NCI-H1436 (cell line): ENCODE measurements at places on chromosomes 12 and 14.

DNA sequence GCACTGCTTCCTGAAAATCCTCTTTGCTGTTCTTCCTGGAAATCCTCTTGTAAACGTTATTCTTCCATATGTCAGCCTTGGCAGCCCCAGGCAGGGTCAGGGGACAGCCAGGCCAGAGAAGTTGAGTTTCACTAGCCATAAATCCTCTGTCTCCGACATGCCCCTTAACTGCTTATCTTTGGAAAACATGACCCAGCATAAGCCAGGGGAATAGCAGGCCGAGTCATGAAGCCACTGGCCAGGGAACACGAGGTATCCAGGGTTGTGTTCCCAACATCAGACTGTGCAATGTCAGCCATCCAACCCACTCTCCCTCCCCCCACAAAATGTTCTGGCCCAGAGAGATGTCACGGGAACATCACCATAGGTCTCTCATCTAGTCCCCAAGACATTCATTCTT is 453.9 kb downstream of the MED13L start:
- no peak for DNase-seq

- no peak for DNase-seq
Observed at GRCh38 chr12:127162307-127162706, 1104.7 kb upstream of the TMEM132C start.

DNA sequence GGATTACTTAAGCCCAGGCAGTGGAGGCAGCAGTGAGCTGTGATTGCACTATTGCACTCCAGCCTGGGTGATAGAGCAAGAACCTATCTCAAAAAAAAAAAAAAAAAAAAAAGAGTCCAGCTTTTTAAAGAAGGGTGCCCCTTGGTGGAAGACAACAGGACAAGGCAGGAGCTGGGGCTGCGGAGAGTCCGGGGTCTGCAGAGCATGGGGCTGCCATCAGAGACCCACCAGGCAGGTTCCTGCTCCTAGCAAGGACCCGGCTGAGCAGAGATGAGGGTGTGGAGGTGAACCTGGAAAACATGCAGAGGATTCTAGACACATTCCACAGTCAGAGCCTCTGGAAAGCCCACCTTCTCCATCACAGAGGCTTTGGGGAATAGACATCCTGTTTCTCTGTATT is 21.0 kb upstream of the CIPC start:
- DNase-seq: no peak

DNA sequence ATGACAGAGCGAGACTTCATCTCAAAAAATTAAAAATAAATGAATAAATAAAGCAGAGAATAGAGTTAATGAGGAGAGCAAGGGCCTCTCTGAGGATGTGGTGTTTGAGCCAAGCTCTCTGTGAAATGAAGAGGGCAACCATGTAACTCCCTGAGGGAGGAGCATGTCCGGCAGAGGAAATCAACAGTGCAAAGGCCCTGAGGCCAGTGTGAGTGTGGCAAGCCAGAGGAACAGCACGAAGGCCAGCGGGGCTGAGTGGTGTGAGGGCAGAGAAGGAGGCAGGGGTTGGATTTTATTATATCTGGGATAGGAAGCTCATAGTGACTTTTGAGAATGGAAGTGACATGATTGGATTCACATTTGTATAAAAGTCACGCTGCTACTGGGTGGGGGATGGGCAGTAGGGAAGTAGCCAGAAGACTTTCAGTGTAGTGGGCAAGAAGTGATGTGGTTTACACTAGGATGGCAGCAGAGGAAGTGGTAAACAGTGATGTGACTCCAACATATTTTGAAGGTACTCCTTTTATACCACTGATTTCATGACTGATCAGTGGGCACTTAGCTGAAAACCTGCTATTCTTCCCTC is 10.3 kb upstream of the LRP1-AS start:
- no peak for DNase-seq

DNA sequence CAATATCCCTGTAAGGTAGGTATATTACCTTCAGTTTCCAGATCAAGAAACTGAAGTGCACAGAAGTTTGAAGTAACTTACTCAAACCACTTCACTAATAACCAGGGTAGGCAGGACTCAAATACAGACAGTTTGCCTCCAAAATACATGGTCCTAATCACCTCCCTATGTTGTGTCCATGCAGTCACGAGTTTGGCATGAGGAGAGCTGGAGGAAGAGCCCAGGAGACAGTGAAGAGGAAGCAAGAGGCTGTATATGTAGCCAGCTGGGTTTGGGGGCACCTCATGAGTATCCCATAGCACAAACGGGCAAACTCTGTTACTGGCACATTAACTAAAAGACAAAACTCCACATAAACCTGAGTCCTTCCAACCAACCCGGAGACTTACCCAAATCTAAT is 79.2 kb downstream of the DUSP16 start:
- DNase-seq: no peak

- peak; percentile 21 for DNase-seq
Observed at GRCh38 chr12:106331599-106331998, 25.9 kb upstream of the POLR3B start.

- DNase-seq: no peak
Observed at GRCh38 chr12:95549392-95550084, 1.7 kb downstream of the USP44 start.

- peak; percentile 63 for DNase-seq
Observed at GRCh38 chr12:52903855-52904508, 894 bp downstream of the KRT8 start.

- DNase-seq: no peak
Observed at GRCh38 chr12:112285600-112286401, 96.4 kb downstream of the HECTD4 start.

DNA sequence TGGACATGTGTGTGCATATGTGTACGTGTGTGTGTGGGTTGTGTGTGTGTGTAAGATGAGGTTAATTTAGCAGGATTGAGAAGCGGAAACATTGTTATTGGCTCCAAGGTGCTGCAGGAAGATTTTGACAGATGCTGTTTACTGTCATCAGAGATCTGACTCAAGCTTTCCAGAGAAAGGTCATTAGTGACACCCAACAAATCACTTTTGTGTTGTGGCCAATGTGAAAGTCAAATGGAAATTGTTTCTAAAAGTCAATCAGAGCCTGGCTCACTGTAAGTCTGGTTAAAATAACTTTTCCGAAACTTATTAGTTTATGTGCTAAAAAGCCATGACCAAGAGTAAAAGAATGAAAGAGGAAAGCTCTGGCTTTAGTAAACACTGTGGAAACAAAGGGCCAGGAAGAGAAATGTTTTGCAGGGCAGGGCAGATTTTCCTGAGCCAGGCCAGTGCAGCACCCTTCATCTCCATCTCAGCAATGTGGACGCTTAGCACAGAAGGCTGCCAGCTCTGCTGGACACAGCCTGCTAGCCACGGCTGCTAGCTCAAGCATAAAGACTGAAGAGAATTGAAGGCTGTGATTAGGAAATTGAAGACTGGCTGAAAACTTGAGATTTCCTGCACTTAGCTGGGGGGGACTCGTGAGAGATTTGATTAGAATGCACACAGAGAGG is 235.8 kb downstream of the NEDD1 start:
- DNase-seq: no peak

DNA sequence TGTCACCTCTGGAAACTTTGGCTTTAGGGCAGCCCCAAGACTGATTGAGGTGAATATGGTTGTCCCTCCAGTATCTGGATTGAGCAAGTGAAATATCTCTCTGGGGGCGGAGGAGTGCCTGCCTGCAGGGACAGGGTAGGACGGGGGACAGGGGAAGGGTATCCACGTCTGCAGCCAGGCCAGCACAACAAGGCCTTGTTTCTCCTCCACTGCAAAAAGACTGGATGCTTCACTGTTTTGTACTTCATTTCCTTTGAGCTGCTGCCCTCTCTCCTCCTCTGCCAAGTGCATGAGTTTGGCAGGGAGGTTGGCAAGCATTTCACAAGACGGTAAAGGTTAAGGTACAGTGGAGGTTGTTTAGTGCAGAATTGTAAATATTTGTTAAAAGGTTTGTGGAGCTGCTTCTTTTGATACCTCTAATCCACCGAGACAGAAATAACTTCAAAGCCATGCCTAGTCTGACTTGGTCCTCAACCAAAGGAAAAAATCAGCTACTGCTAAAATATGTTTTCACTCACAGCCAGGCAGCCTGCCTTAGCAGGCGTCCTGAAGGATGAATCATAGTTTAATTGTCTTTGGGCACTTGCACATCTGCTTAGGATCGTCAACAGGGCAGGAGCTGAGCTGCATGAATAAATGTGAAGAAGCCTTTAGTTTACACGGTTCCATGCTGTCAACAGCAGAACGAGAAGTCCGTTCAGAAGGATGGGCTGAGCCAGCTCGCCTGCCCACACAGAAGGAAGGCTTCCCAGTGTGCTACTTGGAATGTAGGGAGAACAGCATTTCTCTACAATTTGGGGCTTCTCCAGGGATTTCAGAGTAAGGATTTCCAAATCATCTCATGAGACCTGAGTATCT is 269.7 kb downstream of the TTC6 start:
- no peak for DNase-seq

DNA sequence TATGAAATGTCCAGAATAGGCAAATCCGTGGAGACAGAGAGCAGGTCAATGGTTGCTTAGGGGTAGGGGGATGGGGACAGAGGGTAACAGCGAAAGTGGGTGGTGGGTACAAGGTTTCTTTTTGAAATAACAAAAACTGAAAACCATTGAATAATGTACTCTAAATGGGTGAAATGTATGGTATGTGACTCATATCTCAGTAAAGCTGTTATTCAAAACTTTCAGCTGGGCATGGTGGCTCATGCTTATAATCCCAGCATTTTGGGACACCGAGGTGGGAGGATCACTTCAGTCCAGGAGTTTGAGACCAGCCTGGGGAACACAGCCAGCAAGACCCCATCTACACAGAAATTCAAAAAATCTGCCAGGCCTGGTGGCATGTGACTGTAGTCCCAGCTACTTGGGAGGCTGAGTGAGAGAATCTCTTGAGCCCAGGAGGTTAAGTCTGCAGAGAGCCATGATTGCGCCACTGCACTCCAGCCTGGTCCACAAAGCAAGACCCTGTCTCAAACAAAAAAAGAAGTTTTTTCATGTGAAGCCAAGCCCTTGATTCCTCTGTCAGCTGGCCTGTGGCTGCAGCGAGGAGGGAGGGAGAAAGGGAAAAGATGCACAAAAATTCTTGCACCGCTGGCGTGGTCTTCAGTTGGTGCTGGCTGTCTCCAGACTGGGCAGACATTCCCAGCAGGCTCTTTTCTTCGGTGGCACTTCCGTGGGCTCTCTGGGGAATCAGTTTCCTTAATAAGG is 248.2 kb downstream of the SLC41A2 start:
- DNase-seq: no peak

GRCh38 chr14:98167705-98168104 is 1104.3 kb downstream of the BCL11B start:
- DNase-seq: no peak
